ENCODE measurements at places on chromosomes 7 and 10. TPM values are rescaled to one million over a fixed set of nuclear protein-coding genes. Genes with fewer than 3 reads are reported as not detected.

Gene OR2A1
- not detected for total RNA-seq

Gene SLC26A3
- total RNA-seq, result not detected

Gene FAM25G
- not detected for total RNA-seq

Gene KLF14
- total RNA-seq, result not detected

Gene ERVW-1
- total RNA-seq, result not detected

All from NCI-H460 (cell line).